Spinal cord (tissue), 10 donors: ENCODE measurements at places on chromosomes 5 and 9. TPM values are rescaled to one million over a fixed set of nuclear protein-coding genes. Genes with fewer than 3 reads are reported as not detected.

Gene RETREG1
- 68.3 TPM for total RNA-seq

DNA sequence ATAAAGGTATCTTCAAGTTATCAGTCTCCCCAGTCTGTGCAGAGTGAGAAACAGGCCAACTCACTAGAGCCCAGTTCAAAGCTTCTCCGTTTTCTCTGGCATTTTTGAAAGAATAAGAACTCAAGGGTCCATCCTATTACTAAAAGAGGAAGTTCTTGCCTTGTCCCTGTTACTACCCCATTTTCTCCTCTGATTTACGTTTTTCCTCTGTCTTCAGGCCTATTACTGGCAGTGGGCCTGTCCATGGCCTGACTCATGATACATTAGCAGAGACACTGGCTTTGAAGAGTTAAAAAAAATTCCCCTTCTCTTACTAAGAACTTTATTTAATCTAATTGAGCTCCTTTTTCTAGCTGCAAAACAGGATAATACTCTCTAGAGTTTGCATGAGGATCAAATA is 624.0 kb upstream of the KLF4 start:
- no peaks in the 10 kb centered on the region for H3K27me3 ChIP-seq
- no peak overlapping the region for H3K4me3 ChIP-seq
- DNase-seq = no peak

- H3K4me3 ChIP-seq = no peak overlapping the region
- no peak overlapping the region for H3K27ac ChIP-seq
- no peak for DNase-seq
Measured at GRCh38 chr5:74370168-74370567, 270.4 kb downstream of the ENC1 start.

DNA sequence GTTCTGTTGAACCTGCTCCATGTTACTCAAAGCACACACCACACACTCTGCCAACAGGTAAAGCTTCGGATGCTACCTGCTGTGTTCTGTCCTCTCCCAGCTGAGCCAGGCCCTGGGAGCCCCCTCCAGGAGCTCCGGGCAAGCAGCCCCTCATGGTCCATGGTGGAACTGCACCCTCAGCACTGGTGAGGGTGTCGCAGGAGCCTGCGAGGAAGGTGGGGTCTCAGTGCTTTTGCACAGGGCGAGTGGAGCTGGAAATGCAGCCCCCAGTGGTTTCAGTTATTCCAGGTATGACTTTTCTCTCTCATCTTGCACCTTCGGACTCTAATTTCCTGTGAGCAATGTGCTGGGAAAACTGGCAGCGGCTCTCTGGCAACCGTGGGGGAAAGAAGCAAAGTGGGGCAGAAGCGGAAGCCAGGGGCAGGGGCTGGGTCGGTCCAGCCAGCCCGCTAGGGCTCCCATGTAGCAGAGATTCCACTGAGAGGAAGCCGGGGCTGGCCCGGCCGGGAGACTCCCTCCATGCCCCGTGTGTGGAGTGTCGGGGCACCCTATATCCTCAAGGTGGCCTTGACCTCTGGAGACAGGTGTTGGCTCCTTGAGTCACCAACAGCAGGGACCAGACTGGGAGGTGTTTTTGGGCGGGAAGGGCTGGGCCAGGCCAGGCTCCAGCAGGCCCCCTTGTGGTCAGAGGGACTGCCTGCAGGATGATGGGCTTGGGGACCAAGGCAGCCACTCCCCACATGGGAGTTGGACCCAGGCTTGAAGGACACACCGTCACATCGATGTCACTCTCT is 75.6 kb upstream of the PRSS3 start:
- no peaks in the 10 kb centered on the region for H3K27me3 ChIP-seq
- no peaks in the 10 kb centered on the region for H3K36me3 ChIP-seq
- no peak for DNase-seq
- H3K27ac ChIP-seq = no peak overlapping the region
- H3K4me3 ChIP-seq = no peak overlapping the region
- peaks cover 12% of the 10 kb centered on the region for H3K4me1 ChIP-seq

DNA sequence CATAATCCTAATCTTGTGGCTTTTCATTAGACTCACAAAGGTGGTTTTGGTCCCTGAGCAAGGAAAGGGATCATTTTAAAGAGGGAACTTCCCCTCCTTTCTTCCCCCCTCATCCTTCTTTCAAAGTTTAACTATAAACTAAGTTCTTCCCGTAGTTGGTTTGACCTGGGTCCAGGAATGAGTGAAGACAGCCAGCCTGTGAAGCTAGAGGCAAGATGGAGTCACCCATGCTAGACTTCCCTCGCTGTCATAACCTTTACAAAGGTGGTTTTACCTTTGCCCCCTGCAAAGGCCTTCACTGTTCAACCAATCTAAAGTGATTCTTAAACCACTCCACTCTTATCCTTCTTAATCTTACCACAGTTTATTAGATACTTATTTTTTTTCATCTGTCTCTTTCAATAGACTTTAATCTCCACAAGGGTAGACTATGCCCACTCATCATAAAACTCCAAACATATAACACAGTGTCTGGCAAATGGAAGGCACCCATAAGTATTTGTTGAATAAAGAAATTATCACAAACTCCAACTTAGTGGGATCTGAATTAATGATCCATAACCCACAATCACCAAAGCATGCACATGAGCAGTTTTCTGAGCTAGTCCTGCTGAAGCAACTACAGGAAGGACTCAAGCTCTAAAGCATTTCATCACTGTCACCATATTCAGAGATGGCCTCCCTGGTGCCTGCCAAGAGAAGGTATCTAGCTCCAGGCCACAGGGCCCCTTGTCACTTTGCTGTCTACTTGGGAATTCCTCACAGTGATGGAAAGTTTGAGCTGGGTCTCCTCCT is 369.0 kb downstream of the SPOCK1 start:
- no peak overlapping the region for H3K4me3 ChIP-seq
- no peak for DNase-seq
- H3K27me3 ChIP-seq = no peaks in the 10 kb centered on the region
- no peaks in the 10 kb centered on the region for H3K4me1 ChIP-seq
